T-helper 1 cell (primary cell): ENCODE measurements at places on chromosomes 5 and 9.

- no peak for DNase-seq
These were observed 43.9 kb upstream of the ORM1 start for GRCh38 chr9:114278881-114279570.

GRCh38 chr9:3346549-3346948, 179.3 kb downstream of the RFX3 start:
- DNase-seq = no peak

GRCh38 chr9:132892400-132892799, 13.7 kb downstream of the SPACA9 start:
- DNase-seq = no peak

GRCh38 chr9:7937761-7938491, 138.3 kb upstream of the DMAC1 start:
- DNase-seq = no peak

DNA sequence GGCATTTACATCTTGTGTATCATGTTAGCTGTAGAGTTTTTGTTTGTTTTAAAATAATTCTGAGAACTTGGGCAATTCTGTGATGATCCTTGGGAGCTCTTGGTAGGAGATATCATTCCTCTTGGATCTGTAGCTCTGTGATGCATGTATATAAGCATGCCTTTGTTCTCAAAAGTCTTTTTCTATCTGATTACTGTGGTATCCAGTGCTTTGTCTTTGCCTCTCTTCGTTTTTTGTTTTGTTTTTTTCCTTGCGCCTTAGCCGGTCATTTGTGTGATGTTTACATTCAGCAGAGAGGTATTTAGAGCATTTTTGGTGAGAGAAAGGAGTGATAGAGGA, 110.0 kb downstream of the PAM start:
- DNase-seq = no peak

GRCh38 chr5:55777332-55777731, 39.5 kb downstream of the DDX4 start:
- no peak for DNase-seq

DNA sequence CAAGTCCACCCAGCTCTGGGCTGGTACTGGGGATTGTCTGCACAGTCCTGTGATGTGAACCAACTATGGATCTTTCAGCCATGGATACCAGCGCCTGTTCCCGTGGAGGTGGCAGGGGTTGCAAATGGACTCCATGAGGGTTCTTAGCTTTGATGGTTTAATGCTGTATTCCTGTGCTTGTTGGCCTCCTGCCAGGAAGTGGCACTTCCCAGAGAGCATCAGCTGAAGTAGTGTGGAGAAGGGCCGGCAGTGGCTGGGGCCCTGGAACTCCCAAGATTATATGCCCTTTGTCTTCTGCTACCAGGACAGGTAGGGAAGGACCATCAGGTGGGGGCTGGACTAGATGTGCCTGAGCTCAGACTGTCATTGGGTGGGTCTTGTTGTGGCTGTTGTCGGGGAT, 1104.8 kb upstream of the COX7C start:
- DNase-seq = no peak

DNA sequence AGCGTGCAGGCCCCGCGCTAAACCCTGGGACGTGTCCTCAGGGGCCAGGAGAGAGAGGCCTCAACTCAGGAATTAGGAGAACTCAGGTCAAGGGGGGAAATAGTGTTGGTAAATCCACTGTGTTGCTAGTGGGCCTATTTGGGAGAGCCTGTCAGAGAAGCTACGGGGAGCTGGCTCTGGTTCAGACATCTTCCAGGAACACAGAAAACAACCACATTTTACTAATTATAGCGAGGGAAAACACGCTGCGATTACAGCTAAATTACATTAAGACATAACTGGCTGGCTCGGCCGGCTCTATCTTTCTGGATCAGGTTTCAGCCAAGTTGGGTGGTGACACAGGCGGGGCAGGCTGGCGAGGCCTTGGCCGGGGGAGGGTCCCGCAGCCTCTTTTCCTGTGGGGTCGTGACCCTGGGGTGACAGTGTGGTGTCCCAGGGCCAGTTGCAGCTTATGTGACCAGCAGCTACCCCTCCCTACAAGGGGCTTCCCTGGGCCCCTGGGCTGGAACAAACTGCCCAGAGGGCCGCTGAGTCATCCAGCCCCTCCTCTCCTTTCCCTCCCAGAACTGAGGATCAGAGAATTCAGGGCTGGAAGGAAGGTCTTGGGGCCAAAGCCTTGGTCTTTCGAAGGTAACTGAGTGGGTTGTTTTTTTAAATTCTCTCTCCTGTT, 75.1 kb downstream of the FGF18 start:
- no peak for DNase-seq

- no peak for DNase-seq
These were observed 77.4 kb upstream of the ALDH1B1 start for GRCh38 chr9:38315085-38315595.

DNA sequence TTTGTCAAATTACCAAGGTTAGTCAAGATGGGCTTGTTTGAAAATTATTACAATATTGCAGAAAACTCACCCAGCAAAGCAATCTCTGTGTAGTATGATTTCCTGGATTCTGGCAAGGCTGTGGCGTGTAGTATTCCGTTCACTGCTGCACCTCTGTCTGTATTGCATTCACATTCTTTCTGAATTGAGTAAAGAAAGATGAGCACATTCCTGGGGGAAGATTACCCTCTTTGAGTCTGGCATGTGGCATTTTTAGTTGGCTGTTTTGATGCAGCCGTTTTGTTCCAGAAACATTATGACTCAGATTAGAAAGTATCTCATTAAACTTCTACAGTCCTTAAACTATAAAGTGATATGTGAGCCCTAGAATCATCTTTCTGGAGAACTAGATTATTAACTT, 197.7 kb downstream of the TENT4A start:
- DNase-seq = no peak
